ENCODE measurements at places on chromosomes 16 and 17.

DNA sequence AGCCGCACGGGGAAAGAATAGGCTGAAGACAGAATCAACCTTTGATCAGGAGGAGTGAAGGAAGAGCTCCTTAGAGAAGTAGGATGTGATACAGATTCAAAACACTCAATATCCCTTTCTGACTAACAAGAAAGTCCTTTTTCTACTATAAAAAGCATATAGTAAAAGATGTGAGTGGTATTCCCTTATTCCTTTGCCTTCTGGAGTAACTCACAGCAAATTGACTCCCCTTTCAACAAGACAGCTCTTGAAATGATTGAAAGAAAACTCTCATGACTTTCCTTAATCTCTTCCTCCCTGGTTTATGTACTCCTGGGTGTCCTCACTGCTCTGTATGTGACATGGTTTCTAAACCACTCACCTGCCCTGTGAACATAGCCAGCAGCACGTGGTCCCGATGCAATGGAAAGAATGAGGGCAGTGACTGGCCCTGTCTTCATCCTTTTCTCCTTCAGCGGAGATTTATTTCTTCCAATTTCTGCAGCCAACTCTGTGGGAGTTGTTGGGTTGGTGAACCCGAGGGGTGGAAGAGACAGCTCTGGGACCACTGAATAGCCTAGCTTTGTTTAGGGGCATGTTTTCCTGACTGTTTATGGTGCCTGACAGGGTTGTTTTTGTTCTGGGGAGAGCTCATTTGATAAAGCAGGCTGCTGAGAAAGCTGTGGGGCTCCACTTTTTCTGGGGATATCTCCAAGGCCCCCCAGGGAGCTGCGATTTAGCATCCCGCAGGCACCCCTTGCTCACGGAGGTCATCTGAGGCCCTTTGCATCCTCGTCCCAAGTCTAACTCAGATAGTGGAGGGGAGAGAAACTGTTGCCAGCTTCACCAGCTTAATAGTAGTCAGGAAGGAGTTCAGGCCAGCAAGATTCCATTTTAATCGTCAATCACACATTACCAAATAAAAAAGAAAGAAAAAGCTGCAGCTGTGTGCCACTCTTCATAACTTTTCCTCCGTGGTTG, 46.7 kb downstream of the MAP2K6 start:
- DNase-seq: no peak

DNA sequence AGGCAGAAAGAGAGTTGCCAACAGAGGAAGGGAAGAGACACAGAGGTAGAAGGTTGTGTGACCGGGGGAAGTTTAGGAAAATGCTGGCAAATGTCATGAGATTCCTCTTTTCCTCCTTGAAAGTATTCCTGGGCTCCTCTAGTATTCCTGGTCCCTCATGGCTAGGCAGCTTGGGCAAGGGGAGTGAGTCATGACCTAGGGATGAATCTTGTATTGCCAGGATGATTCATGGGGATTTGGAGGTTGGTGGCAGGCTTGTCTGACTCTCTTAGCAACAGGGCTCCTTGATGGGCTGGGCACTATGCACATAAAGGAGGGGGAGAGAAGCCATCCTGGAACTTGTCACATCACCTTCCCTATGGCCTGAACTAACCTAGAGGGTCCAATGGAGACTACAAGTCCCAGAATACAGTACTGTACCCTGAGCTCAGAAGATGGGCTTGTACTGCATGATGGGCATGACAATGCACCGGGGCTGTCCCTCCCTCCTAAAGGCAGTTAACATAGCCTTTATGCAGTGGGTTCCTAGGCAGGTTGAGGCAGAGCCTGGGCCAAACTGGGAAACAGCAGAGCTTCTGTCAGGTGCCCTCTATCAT, 2.1 kb upstream of the SEZ6 start:
- DNase-seq: peak; percentile 82

DNA sequence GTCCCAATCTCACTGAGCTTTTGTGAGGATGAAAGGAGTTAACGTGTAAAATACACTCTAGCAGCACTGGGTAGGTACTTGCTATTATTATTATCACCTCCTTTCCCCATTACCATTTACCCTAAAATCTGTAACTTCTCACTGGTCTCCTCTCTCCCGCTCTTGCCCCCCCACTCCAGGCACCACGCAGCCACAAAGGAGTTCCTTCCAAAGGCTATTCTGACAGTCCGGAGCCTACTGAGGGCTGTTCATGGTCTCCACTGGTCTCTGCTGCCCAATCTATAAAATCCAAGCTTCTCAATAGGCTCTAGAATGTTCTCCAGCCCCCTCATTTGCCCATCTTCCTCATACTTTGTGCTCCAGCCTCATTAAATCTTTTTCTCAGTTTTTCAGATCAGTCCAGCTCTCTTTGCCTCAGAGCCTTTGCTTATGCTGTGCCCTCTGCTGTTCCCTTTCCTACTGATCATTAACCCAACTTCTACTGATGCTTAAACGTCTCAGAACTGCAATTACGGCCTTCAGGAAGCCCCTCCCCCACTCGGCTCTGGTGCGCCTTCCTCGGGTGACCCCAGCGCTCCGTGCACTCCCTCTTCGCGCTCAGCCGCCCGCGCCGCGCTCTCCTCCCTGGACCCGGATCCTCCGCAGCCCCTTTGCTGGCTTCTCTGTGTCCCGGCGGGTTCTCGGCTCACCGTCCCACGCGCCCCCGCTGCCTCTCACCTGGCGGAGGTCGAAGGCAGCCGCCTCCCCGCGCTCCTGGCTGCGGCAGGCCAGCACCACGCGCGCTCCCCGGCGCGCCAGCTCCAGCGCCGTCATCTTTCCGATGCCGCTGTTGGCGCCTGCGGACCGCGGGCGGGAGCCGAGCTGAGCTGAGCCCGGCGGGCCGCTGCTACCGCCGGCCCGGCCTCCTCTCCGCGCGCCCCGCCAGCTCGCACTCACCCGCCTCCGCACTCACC, 737 bp downstream of the DHRS13 start:
- DNase-seq: peak; percentile 30

DNA sequence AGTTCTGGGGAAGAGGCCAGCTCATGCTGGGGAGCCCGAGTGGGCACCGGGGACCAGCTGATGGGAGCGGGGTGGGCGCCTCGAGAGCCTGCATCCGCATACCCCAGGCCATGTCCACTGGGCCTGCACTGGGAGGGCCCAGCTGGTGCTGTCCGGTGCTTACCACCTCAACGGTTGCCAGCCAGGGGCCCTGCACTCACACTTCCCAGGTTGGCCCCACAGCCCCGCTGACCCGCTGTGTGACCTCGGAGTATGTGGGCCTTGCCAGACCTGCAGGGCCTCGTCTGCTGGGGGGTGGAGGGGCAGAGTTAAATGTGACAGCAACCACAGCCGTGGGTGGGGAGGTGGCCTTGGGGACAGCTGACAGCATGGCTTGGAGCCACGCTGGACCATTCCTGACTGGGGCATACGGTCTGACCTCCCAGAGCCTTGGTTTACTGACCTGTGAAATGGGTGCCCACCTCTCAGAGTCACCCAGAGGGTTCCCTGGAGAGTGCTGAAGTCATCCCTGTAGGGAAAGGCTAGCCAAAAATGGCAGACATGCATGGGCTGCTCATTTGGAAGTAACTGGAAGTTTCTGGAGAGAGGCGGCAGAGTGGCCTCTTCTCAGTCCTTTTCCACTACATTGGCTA, 5.4 kb upstream of the GAA start:
- DNase-seq: no peak

- no peak for DNase-seq
Observed at GRCh38 chr16:89815639-89816348, 653 bp downstream of the FANCA start.

GRCh38 chr16:19697756-19698318, 20.2 kb downstream of the KNOP1 start:
- no peak for DNase-seq

- no peak for DNase-seq
Observed at GRCh38 chr17:39607057-39607850, 466 bp downstream of the NEUROD2 start.

GRCh38 chr17:1497831-1498230, 5.3 kb upstream of the MYO1C start:
- no peak for DNase-seq

DNA sequence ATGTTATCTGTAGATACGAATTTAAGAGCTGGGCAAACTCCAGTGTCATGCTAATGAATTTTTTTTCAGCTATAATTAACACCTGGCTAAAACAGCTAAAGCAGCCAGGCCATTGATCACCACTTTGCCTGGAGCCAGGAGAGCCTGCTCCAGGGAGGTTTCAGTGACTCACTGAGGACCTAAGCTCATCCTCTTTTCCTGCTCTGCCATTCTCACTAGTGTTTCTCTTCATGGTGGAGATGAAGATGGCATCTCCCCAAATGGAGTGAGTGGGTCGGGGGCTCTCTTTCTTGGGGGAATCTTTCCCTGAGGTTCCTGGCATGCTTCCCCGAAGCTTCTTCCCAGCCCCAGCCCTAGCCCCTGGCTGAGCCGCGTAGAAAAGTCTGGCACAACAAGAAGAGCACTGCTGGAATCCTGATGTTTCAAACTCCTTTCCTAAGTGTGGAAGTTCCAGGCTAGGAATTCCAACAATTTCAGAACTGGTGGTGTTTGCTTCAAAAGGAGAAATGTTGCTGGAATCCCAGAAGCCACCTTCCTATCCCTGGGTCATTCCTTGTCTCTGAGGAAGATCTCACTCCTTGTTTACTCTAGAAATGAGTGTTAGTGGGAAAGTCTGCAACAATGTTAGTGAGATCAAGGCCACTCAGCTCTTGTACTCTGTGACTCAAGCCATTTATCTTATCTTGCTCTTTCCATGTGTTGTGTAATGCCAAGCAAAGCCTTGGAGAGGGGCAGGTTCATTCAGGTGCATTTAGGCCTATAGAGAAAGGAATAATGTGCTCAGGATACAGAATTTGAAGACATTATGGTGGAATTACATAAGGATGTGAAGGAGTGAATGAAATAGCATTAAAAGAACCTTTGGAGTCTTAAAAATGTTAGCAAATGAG, 26.0 kb upstream of the B4GALNT2 start:
- peak; percentile 64 for DNase-seq

DNA sequence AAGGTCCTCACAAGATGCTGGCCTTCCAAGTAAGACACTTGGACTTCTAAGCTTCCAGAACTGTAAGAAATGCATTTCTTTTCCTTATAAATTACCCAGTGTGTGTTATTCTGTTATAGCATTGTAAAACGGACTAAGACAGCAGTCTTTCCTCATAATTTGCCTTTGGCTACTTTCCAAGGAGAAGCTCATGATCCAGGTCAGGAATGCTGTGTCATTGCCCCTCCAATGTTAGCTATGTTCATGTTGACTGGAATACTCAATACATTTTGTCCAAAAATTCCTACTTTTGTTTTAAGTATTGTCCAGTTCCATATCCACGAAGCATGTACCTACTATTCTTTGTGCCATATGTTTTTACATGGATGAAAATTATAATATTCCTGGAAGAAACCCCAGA, 234.6 kb downstream of the HS3ST3A1 start:
- no peak for DNase-seq

GRCh38 chr17:82570277-82570676, 50.7 kb downstream of the FOXK2 start:
- no peak for DNase-seq

- DNase-seq: peak; percentile 76
Observed at GRCh38 chr16:68704232-68704867, 32.7 kb upstream of the CDH1 start.

DNA sequence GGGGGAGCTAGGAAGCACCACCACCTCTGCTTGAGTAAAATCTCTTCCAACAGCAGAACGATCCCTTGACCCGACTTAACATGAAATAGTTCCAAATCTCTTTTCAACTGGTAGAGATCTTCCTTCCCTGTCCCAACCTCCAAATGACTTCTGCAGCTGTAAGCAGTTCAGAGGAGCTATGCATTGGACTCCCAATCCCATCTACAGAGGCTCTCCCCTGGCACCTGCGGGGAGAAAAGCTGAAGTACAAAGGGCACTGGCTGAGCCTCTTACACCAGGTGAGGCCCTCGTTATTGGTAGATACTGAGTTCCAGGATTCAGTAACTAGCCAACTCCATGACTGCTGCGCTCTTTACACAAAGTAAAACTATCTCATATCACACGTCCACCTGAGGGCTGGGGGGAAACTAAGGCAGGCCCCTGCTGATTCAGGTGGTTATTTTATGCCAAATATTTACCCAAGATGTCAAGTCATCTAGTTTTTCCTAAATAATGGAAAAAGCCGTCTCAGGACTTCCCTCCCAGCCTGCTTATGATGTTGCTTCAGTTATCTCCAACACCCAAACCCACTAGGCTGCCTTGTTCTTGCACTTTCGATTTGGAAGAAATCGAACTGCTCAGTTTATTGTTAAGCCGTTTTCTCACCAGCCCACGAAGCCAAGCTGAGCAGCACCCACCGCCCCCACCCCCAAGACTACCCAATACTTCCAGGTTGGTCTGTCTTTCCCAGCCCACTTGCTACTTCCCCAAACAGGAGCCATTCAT, 3.2 kb downstream of the ACTG1 start:
- peak; percentile 35 for DNase-seq

- no peak for DNase-seq
Observed at GRCh38 chr17:9291912-9292560, 270.7 kb downstream of the NTN1 start.

DNA sequence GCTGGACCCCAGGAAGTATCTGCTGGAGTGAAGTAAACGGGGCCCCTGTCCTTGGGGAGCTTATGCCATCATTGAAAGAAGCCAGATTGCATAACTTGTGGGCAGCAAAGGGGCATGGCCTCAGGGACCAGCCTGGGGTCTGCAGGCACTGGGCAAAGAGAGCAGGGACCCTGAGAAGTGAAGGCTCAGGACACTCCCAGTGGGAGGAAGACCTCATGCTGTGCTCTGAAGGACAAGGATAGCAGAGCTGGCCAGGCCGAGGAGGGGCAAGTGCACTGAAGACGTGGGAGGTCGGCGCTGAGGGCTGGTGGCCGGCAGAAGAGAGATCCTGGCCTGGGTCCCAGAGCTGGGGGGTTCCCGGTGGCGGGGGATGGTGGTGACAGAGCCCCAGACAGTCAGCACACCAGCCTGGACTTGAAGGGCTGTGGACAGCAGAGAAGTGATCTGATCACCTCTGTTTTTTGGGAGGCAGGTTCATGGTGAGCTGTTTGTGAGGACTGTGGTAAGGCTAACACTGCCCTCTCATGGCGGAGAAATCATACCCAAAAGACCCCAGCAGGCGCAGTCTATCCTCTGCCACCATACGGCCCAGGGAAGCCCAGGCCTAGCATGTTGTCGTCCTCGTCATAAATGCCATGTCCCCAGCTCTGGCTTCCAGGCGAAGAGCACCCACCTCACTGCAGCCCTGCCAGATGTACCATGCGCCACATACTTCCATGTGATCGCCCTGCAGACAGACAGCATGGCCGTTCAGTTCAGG, 7.1 kb upstream of the CNP start:
- DNase-seq: peak; percentile 61

DNA sequence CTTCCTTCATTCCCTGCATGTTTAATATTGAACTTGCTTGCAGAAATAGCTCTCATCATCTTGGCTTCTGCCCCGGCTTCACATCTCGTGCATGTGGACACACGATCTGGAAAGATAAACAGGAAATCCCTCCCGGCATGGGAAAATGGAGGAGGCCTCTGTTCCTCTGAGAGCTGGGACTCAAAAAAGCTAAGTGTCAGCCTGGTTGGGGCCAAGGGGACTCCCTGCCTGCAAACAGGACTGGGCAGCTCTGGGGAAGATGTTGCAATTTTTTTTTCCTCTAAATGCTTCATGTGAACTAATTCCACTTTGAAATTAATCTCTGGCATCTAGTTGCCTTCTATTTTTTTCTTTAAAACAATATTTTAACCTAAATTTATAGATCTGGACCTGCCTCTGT, 24.8 kb downstream of the ITPRIPL2 start:
- DNase-seq: peak; percentile 71

- no peak for DNase-seq
Observed at GRCh38 chr17:77478899-77479298, 338.1 kb downstream of the SEC14L1 start.

GRCh38 chr17:42183741-42184711, 1.2 kb downstream of the HCRT start:
- DNase-seq: peak; percentile 71

Data from Daoy (cell line).